ENCODE measurements at places on chromosomes 6 and 20. TPM values are rescaled to one million over a fixed set of nuclear protein-coding genes. Genes with fewer than 3 reads are reported as not detected.

Gene PRL
- not detected for total RNA-seq

Gene SPDEF
- not detected for total RNA-seq

Gene TNFRSF6B
- 10.2 TPM for total RNA-seq

Gene SLCO4A1
- 3.8 TPM for total RNA-seq

Gene WASF1
- total RNA-seq, result 5.3 TPM

Gene RAB44
- under 0.01 TPM for total RNA-seq

Gene BPIFA1
- total RNA-seq, result not detected

Gene HRH3
- not detected for total RNA-seq

Gene DPPA5
- total RNA-seq, result not detected

Gene LCA5
- total RNA-seq, result 4.2 TPM

Gene TREML2
- total RNA-seq, result not detected

Gene AGER
- 0.36 TPM for total RNA-seq

Gene GCNT2
- total RNA-seq, result 3.0 TPM

Gene IRF4
- not detected for total RNA-seq

Gene FNDC11
- 0.94 TPM for total RNA-seq

Gene TLDC2
- not detected for total RNA-seq

Gene CCDC170
- 0.09 TPM for total RNA-seq

Gene ADTRP
- total RNA-seq, result 2.7 TPM

Gene PI16
- 3.5 TPM for total RNA-seq

Gene KCNK15
- not detected for total RNA-seq

Gene BTN1A1
- not detected for total RNA-seq

Gene C20orf202
- not detected for total RNA-seq

Gene NHSL1
- 21.8 TPM for total RNA-seq

All from endothelial cell of coronary artery (primary cell).